ENCODE measurements at places on chromosomes 7 and 10. TPM values are rescaled to one million over a fixed set of nuclear protein-coding genes. Genes with fewer than 3 reads are reported as not detected.

Gene NXPH1
- not detected for total RNA-seq

Gene EPO
- total RNA-seq = 0.15 TPM

Gene ABCA13
- not detected for total RNA-seq

Gene TMEM273
- total RNA-seq = 78.7 TPM

Gene SHH
- total RNA-seq = not detected

Gene MYL7
- total RNA-seq = not detected

Gene SEMA3C
- total RNA-seq = not detected

Gene OR2A7
- total RNA-seq = 1.0 TPM

Gene C10orf105
- total RNA-seq = 0.17 TPM

Gene MNX1
- not detected for total RNA-seq

Gene PDE6C
- total RNA-seq = not detected

Gene ABCB1
- 16.0 TPM for total RNA-seq

Gene SLC26A4
- 4.5 TPM for total RNA-seq

Gene LIPK
- total RNA-seq = not detected

Gene HPS1
- 47.8 TPM for total RNA-seq

Gene SPDYE2
- 0.23 TPM for total RNA-seq
